Activated CD4-positive, alpha-beta T cell treated with anti-CD3 and anti-CD28 coated beads for 48 hours (primary cell): ENCODE measurements at places on chromosomes 7 and 10.

- no peak for DNase-seq
Observed at GRCh38 chr7:4698707-4699275, 16.7 kb downstream of the FOXK1 start.

DNA sequence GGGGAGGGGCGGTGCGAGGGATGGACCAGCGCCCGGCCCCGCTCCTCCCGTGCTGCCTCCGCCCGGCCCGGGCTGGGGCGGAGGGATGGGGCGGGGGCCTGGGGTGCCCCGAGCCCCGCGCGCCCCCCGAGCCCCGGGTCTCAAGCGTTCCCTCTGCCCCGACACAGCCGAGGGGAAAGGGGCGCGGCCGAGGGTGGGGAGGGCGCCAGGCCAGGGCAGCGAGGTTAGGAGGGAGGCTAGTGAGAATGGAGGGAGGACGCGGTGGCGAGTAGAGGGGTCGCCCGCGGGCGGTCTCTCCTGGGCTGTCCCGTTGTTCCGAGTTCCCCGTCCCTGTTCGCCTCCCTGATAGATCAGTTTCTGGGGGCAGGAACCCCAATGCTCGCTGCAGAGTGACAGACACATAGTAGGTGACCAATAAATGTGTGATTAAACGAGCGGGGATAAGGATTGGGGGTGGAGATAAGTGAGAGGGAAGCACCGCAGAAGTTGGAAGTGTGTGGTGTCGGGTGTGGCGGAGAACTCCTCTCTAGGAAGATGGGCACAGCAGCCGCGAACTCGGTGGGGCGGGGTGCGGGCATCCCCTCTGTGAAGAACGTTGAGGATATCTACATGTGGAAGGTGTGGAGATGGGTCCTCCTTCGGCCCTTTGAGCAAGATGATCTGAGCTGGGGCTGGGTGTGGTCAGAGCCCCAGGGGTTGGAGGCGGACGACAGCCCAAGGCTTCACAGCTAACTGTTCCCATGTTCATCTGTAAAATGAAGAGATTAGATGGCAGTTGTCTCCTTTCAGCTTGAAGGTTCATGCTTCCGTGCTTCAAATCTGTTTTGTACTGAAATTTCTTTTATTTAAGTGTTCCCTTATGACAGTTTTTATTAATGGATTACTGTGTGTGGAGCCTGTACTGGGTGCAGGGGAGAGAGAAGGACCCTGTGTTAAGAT, 580 bp downstream of the ZNF775 start:
- DNase-seq = peak; percentile 25

- no peak for DNase-seq
Observed at GRCh38 chr7:101677797-101678479, 48.8 kb upstream of the MYL10 start.

DNA sequence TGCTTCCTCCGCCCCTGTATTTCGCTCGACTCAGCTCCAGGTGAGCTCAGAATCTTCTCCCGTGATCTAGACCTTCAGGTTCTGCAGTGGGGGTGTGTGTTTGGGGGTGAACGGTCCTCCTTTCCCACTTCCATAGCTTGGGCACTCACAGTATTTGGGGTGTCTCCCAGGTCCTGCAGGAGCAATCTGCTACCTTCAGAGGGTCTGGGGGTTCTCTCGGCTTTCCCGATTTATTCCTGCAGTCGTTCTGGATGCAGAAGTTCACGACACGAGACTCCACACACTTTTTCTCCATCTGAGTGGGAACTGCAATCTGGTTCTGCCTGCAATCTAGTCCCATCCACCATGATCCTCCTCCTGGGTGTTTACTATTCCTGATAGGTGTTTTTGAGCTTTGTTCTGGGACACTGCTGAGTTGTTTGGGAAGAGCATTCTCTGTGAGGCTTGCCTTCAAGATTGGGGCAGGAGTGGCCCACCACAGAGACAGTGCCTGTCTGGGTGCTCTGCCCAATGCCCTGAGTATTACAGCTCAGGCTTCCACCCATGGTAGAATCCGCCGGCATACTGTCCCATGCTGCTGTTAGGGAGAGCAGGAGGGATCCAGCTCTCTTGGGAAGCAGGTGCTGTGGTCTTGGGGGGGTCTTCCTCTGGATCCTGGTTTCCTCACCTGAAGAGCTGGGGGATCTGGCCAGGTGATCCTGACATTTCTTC, 29.8 kb downstream of the JAKMIP3 start:
- no peak for DNase-seq

- DNase-seq = no peak
Observed at GRCh38 chr7:111654343-111654742, 92.1 kb upstream of the IMMP2L start.

GRCh38 chr10:2861632-2862210, 205.6 kb upstream of the PFKP start:
- no peak for DNase-seq

DNA sequence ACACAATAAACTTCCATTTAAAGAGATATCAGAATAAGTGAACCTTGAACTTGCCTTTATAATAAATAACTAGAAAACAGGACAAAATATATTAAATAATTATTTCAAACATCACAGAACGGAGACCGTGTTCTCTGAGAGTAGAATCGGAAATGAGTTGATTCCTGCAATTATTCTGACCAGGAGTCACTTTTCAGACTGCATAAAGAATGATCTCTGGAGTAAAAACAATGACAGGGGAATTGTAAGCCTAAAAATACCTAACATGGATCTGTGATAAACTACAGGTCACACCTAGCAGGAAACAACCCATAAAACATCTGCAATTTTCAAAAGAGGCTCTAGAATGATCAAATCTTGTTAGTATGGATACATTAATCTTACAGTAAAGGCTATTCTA, 577.5 kb upstream of the SORCS1 start:
- no peak for DNase-seq
